Stimulated activated CD8-positive, alpha-beta memory T cell treated with anti-CD3 and anti-CD28 coated beads, Interleukin-12 subunit alpha, Interleukin-12 subunit beta, amount 100 ng/mL, for 4 hours (primary cell): ENCODE measurements at places on chromosomes 4 and X.

DNA sequence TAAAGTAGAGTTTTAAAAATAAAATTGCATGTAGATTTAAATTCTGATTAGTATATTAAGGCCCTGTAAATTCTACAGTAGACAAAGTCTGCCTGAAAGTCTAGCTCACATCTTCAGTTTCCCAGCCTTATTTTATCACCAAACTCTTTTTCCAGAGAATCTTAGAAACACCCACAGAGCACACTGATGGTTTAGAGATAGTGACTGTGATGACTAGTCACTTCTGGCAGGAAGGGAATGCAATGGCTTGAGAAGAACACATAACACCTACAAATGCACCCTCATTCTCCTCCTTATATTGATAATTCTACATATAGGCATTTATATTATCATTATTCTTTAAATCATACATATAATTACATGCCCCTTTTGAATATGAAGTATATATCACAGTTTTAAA, 232.9 kb downstream of the ARAP2 start:
- no peak for DNase-seq

DNA sequence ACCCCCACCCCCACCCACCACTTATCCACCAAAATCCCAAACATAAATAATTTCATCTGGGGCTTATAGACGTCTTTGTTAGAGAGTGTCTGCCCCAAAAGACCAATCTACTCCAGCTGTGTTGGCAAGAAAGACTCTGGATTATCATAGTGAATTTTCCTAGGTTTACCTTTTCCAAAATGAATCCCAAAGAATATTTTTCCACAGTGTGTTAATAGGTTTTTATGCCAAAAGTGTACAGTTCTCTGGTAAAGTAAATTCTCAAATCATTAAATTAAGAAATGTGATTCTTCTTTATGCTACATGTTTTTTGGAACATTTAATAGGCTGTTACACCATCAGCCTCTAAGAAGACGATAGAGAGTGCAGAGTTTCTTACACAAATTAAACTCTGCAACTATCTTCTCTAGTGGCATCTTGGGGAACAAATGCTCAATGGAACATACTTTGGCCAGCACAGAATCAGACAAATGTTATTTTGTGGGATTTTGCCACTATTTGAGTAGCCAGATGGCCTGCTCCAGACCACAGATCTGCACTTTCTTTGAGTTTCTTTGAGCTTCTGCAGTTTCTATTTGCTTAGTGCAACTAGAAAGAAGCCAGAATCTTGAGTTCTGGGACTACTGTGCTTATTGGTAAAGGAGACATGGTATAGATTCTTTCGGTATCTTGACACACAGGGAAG, 206.0 kb downstream of the KIT start:
- no peak for DNase-seq

DNA sequence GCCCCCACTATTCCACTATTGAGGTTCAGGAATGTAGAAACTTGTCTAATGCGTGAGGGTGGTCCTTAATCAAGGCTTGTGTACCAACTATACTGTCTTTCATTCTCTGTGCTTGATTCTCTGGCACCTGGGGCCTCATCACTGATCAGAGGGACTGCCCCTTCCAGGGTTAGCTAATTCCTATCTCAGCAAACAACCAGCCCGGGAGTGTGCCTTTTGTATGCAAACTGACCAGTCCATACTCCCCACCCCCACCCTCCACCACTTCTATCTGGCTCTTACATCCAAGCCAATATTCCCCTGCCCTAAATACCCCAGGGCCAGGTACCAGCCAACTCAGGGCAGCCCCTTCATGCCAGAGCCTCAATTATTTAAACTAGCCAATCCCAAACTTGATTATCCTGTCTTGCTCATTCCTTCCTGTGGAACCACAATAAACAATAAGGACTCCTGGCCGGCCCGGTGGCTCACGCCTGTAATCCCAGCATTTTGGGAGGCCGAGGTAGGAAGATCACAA, 59.3 kb downstream of the FTHL17 start:
- no peak for DNase-seq

- DNase-seq = no peak
Observed at GRCh38 chr4:1155314-1155713, 17.1 kb downstream of the SPON2 start.

GRCh38 chr4:154231806-154232478, 259.7 kb downstream of the DCHS2 start:
- no peak for DNase-seq

GRCh38 chr4:22487328-22487727, 28.5 kb downstream of the ADGRA3 start:
- DNase-seq = no peak

- no peak for DNase-seq
Observed at GRCh38 chr4:145251391-145251790, 71.0 kb upstream of the OTUD4 start.

DNA sequence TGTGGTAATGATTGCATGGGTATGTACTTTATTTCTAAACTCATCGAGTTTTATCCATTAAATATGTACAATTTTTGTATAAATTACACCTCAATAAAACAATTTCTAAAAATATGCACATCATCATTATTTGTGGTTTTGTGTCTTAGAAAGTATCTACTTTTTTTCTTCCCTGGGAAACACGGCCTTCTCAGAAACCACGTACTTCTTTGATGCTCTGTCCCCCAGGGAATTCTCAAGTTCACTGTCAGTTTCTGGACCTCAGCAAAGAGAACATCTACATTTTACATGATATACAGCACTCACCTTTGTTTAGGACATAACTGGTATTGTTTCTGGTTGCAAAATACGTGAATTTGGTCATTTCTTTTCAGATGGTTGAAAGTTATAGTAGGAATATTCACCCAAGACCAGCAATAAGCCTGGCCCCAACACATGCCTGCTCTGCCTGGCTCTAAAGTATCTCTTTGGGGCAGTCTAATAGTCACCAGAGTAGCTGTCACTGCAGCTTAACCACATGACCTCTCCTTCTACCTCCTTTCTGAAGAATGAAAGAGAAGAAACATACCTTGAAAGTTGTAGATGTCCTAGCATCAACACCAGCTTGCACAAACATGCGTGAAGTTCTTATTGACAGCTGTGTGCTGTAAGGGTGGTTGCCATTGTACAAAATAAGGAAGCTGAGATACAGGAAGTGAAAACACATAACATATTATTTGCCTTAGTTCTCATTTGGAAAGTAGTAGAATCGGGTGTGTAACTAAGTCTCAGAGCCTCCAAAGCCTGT, 48.4 kb upstream of the SPANXN4 start:
- no peak for DNase-seq

DNA sequence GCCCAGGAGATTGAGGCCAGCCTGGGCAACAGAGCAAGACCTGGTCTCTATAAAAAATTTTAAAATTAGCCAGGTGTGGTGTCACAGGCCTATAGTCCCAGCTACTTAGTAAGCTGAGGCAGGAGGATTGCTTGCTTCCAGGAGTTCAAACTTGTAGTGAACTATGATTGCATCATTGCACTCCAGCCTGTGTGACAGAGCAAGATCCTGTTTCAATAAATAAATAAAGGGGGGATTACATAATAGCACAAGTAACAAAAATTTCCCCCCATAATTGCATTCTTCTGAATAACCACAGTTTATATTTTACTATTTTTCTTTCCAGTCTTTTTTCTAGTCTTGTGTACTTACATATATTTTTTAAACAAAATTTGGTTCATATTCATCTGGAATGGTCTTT, 135.6 kb downstream of the CHIC2 start:
- DNase-seq = no peak

- no peak for DNase-seq
Observed at GRCh38 chr4:185744946-185745345, 67.0 kb downstream of the SORBS2 start.

- DNase-seq = peak; percentile 19
Observed at GRCh38 chrX:23756165-23756564, 13.1 kb upstream of the ACOT9 start.

- DNase-seq = no peak
Observed at GRCh38 chrX:40661489-40661888, 14.1 kb upstream of the CXorf38 start.

DNA sequence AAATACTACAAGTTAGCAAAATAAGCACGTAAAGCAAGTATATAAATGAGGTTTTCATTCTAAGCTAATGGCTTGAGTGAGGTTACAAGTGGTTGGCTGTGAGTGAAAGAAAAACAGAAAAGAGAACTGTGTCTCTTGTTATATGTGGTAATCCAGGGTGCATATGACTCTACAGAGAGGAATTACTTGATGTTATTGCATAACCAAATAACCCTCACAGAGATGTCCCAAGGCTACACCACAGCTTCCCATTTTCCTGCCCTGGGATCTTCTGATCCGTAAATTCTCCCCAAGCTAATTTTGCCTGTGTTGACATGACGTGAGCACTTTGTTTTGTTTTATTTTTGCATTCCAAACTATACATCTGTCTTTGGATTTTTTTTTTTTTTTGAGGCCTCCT, 470.0 kb upstream of the INTU start:
- DNase-seq = no peak

- no peak for DNase-seq
Observed at GRCh38 chr4:176709417-176709816, 83.3 kb downstream of the VEGFC start.

DNA sequence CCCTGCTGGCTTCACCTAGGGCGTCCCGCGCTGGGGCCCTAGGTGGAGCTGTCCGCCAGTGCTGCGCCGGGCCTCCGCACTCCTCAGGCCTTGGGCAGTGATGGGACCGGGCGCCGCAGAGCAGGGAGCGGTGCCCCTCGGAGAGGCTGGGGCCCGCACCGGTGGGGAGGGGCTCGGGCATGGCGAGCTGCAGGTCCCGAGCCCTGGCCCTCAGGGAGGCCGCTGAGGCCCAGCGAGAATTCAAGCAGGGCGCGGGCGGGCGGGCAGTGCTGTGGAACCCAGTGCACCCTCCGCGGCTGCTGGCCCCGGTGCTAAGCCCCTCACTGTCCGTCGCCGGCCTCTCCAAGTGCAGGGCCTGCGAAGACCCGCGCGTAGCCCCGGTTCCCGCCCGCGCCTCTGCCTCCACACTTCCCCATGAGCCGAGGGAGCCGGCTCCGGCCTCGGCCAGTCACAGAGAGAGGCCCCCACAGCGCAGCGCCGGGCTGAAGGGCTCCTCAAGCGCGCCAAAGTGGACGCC, 565.1 kb upstream of the NDST4 start:
- no peak for DNase-seq

DNA sequence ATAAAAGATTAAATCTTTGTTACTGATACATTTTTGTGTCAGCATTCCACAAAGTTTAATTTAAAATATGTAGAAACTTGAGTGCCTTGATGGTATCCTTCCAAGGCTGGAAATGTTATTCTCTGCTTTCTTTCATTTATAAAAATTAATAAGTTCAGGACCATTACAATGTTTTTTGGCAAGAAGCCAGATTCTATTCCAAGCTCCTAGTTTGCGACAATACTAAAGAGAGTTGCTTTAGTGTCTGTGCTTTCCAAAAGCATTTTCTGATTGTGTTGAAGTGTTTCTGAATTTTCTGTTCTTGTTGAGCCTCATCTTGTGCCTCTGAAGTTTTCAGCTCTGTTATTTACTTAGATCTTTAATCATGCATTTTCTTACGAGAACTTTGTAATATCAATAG, 516.2 kb downstream of the KCTD8 start:
- no peak for DNase-seq

DNA sequence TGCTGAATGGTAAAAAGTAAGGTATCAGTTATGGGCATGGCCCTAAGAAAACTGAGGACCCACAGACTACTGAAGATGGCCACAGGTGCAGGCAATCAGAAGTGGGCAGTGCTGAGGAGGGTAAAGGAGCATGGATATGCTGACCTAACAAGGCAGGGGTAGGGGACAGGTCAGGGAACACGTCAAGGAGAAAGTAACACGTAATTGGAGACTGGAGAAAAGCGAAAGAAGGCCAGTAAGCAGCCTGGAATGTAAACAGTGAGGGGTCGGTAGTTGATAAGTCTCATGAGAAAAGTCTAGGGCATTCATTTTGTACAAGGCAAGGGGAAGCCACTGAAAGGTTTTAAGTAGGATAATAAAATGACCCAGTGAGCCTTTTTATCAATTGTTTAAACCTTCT, 153.3 kb downstream of the PRDM5 start:
- DNase-seq = no peak

DNA sequence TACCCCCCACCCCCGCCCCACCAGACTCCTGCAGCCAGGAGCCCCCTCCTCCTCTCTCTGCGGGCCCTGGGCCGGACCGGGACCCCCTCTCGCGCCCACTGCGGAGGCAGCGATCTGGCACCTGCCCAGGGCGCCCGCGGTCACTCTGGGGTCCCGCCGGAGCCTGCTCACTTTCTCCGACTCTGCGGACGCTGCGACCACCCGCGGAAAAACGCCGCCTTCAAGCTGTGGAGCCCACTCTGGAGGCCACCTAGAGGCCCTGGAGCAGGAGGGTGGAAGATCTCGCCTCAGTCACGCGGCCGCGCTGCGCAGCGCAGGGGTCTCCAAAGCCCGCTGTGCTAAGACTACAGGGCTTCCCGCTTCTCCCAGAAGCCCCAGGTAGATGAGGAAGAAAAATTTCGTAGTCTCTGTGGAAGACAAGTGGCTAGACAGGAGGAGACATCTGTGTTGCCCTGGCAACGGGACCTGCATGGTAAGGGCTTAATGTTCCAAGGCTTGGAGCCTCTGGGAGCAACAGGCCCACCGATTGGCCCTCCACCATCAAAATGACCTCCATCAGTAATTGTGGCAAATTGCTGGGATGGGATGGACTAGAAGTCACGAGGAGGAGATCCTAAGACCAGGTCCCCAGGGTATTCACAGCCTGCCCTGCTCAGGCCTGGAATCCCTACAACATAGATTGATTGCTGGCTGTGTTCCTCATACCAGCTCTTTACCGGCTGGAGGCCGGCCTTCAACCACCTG, at the start of gene PNMA6F:
PNMA6F (minus strand) TSS at position 387 of the 744 bp plus-strand sequence. CDS start 1,093 bp downstream, outside the sequence.
- DNase-seq = no peak

- DNase-seq = no peak
Observed at GRCh38 chrX:1027133-1027532, 185.3 kb downstream of the CRLF2 start.

- no peak for DNase-seq
Observed at GRCh38 chr4:115851918-115852766, 738.7 kb upstream of the NDST4 start.

GRCh38 chr4:87961993-87962392, 13.5 kb upstream of the SPP1 start:
- no peak for DNase-seq

GRCh38 chr4:137754652-137755471, 222.6 kb upstream of the PCDH18 start:
- no peak for DNase-seq

- DNase-seq = no peak
Observed at GRCh38 chr4:73844345-73844744, 7.9 kb downstream of the CXCL6 start.

GRCh38 chr4:932713-933070, 432 bp downstream of the TMEM175 start:
- DNase-seq = no peak

GRCh38 chr4:104117776-104118175, 376.9 kb downstream of the CXXC4 start:
- no peak for DNase-seq
